Heart right ventricle (tissue), 16 donors: ENCODE measurements at places on chromosomes 7 and 10. TPM values are rescaled to one million over a fixed set of nuclear protein-coding genes. Genes with fewer than 3 reads are reported as not detected.
A peak's percentile ranks its signal among the peaks of the same experiment; 100 is the strongest.

GRCh38 chr7:42189535-42189934 lies 47.5 kb downstream of the GLI3 start:
- no peak for DNase-seq

DNA sequence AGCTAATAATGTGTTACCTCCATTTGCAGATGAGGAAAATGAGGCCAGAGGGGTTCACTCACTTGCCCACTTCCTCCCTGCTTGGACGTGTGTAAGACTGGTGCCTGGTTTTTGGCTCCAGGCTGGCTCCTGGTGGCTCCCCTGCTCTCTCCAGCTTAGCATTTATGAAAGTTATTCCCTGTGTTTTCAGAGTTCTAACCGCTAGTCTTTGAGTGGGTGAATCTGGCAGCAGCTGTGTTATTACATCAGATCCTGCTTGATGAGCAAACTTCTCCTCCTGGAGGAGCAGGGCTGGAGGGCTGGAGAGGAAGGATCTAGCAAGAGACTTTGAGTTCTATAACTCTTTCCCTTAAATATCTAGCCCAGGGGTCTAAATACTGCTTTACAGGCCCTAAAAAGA lies 80.9 kb upstream of the AGBL3 start:
- DNase-seq, result no peak

- no peak for DNase-seq
These were observed 281.3 kb downstream of the TNS3 start for GRCh38 chr7:47300472-47301104.

- no peak for DNase-seq
These were observed 1.4 kb upstream of the ASIC3 start for GRCh38 chr7:151046603-151047573.

DNA sequence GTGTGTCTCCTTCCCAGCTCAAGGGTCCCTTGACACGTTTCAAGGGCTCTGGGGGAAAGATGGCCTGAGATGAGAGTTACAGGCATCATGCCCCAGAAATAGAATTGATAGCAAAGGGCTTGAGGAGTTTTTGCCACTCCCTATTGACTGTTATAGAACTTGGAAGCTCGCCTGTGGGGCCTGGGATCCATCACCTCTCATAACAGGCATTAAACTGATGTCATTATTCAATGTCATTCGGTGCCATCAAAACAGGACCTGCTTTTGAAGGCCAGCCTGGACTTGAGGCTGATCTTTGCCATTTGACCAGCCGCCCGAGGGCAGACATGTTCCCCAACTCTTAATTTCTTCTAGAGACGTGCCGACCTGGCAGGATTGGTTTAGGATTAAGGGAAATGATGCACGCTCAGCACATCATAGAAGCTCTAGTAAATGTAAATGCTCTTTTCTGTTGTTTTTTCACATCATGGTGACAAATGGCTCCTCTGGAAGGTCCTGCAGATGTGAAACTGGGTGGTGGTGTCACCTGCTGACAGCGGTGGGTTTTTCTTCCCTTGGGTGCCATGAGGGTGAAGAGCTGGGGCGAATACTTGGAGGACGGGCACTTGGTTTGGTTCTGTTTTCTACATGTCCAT lies 16.7 kb upstream of the KLF6 start:
- peak; percentile 74 for DNase-seq

GRCh38 chr10:11106621-11107374 lies 89.1 kb downstream of the CELF2 start:
- no peak for DNase-seq

The AUTS2 gene
- total RNA-seq, result 11.2 TPM

The IFIT5 gene
- 8.4 TPM for total RNA-seq

The DNAJC12 gene
- total RNA-seq, result 9.3 TPM

GRCh38 chr7:94580601-94581000 lies 71.0 kb downstream of the CASD1 start:
- no peak for DNase-seq

The ADRB1 gene
- 78.1 TPM for total RNA-seq

The TRIM73 gene
- total RNA-seq, result 2.2 TPM

- DNase-seq, result no peak
These were observed 343.9 kb upstream of the SHH start for GRCh38 chr7:156155988-156156733.

The C10orf53 gene
- total RNA-seq, result not detected

- no peak for DNase-seq
These were observed 58.5 kb downstream of the WDFY4 start for GRCh38 chr10:48742891-48743860.

DNA sequence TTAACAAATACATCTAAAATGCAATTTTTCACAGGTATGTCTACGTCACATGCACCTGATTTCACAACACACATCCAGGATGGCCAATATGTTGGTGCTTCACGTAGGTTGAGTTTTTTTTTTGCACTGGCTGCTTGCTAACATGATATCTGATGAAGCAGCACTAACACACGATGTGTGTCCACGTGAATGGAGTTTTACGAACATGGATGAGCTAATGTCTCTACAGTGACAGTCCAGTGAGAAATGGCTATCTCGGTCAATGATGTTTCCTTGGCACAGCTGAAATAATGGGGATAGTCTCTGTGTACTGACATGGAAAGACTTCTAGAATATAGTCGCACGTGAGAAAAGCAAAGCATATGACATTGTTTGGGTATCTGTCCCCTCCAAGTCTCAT lies 563.9 kb upstream of the ADARB2 start:
- DNase-seq, result no peak

DNA sequence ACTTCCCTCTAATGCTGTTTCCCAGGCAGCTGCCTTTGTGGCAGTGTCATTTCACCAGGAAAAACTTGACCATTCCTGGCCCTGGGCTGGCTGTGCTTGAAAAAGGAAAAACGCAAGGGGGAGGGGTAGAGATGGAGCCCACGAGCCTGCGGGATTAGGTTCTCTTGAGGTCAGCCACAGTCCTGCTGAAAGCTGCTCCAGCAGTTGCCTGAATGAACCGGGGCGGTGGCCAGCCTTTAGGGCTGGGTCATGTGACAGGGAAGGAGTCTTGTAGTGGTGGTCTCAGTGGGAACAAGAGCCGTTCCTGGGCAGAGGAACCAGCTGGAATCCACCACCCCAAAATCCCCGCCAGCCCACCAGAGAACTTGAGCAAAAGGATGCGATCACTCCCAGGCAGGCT lies 51.2 kb upstream of the LRRC4 start:
- DNase-seq, result no peak

DNA sequence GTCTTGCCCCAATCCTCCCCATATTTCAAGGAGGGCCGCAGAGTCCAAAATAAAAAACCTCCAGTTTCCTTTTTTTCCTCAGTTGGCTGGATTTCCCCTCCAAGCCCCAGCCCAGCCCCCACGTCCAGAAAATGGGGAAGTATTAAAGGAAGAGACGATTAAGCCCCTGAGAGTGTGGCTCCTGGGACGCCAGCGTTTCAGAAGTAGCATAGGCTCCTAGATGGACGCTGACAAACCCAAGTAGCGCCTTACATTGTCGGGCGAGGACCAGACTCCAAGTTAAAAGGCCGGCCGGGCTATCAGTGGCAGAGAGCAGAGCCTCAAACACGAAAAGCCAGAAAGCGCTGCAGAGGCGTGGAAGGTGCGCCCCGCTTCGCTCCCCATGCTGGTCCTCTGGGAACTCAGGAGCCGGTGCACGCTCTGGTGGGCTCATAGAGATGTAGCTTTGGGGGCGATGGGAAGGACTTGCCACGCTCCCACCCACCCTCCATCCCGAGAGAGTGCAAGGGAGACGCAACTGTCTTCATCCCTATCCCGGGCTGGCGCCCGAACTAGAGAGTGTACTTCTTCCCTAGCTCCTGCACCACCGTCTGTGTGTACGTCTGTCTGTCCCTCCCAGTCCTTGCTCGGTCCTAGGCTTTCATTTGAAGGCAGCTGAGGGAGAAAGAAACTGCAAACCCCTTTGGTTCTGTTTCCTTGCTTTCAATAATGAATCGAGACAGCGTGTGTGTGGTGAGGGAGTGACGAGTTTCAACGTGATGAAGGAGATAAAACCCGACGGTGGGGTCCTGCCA lies 6.3 kb upstream of the EMX2 start:
- DNase-seq, result no peak

The LRRC4 gene
- 4.3 TPM for total RNA-seq

The SVIL gene
- total RNA-seq, result 378 TPM

The FFAR4 gene
- not detected for total RNA-seq

The PTF1A gene
- not detected for total RNA-seq

GRCh38 chr7:36929791-36930190 lies 205.5 kb upstream of the AOAH start:
- DNase-seq, result no peak

The POLR2J gene
- total RNA-seq, result 46.1 TPM
